ENCODE measurements at places on chromosomes 2 and 18. TPM values are rescaled to one million over a fixed set of nuclear protein-coding genes. Genes with fewer than 3 reads are reported as not detected.

ANKRD29 gene
- total RNA-seq, result 31.0 TPM

GRCh38 chr2:218029366-218030360 lies 26.9 kb upstream of the TNS1 start:
- DNase-seq, result no peak

GRCh38 chr2:54771166-54771885 lies 47.9 kb downstream of the EML6 start:
- peak; percentile 94 for DNase-seq

GRCh38 chr2:223696719-223697118 lies 94.6 kb upstream of the SCG2 start:
- DNase-seq, result peak; percentile 89

DNA sequence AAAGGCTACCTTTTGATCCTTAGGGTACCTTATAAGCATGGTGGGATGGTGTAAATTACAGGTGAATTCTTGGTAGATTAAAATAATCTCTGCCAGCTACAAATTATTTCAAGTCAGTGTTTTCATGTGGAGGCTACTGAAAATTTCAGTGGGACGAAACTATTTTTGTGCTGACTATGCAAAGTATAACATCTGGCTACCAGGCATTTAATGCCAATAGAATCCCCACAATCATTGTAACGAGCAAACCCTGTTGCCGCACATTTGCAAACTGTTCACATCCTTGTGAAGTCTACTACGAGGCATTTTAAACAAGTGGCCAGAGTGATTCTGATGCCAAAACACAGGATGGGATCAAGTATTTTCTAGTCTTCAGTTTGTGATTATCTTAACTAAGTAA lies 48.1 kb upstream of the SDC1 start:
- no peak for DNase-seq

DNA sequence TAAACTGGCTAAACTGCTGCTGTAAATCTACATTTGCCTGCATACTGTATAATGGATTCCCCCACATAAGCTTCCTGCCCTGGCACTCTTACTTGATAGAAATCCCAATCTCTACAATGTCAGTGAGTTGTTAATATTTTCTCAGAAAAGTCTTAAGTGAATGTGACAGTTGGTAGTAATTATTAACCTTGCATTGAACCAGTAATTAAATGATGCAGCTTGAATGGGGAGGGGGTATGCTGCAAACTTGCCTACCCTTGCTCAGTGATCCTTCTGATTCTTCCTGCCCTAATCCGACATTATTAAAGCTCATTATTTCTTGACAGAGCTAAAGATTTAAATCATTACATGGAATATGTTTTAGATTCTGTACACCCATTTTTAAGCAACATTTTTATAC lies 119.0 kb upstream of the CDH7 start:
- DNase-seq, result no peak

IL36A gene
- not detected for total RNA-seq

GRCh38 chr18:62438018-62438329 lies 84.9 kb upstream of the ZCCHC2 start:
- no peak for DNase-seq

DNA sequence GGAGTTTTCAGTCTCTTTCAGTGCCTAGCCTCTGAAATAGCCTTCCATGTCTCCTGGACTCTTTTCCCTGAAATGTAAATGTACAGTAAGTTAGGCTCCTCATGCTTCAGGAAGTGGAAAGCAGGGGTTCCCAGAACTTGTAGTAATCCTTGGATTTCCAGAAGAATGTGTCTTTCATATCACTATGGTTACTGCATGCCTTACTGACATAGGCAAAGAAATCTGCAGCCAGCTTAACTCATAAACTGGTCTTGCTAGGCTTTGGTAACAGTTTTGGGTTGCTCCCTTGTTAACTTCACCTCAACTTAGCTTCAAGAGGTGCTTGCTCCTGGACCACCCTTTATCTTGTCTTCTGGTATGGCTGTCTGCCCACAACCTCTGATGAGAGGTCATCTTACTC lies 686.8 kb upstream of the DDX18 start:
- no peak for DNase-seq

DNA sequence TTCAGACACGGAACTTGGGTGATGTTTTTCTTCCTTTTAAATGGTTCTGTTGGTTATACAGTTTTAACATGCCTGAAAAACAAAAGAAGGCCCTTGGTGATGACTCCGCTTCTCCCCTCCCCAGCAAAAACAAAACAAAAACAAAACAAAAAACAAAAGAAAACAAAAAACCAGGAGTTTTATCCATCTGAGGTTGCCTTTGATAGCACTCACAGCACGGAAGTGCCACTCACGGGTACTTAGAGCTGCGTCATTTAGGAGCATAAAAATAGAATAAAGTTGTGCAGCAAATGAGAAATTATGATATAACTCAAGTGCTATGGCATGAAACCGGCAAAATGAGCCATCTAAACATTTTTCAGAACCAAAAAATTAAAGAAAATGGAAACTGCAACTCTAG lies 57.7 kb downstream of the ZEB2 start:
- no peak for DNase-seq

CHCHD5 gene
- 27.9 TPM for total RNA-seq

DNA sequence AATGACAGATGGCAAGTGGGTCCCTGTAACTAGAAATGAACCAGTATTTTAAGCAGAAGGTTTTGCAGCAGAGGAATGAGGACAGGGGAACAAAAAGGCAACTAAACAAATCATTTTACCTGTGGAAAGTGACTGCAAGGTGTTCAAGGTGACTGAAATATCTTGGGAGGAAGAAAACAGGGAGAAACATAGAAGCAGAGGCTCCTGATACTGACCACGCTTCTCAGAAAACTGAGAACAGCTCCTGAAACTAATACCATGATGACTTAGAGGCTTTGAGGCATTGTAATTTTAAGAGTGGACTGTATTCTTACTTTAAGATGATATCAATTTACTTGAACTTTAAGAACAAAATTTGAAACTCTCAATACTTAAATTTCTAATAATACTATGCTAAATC lies at the start of gene DYTN:
TSS of gene DYTN (minus strand) at position 101 of the 400 bp plus-strand sequence. CDS start 117 bp downstream, outside the sequence.
- no peak for DNase-seq

GRCh38 chr2:151627353-151627752 lies 106.9 kb downstream of the NEB start:
- no peak for DNase-seq
